ENCODE measurements at places on chromosomes 7 and 10.
A peak's percentile ranks its signal among the peaks of the same experiment; 100 is the strongest.

DNA sequence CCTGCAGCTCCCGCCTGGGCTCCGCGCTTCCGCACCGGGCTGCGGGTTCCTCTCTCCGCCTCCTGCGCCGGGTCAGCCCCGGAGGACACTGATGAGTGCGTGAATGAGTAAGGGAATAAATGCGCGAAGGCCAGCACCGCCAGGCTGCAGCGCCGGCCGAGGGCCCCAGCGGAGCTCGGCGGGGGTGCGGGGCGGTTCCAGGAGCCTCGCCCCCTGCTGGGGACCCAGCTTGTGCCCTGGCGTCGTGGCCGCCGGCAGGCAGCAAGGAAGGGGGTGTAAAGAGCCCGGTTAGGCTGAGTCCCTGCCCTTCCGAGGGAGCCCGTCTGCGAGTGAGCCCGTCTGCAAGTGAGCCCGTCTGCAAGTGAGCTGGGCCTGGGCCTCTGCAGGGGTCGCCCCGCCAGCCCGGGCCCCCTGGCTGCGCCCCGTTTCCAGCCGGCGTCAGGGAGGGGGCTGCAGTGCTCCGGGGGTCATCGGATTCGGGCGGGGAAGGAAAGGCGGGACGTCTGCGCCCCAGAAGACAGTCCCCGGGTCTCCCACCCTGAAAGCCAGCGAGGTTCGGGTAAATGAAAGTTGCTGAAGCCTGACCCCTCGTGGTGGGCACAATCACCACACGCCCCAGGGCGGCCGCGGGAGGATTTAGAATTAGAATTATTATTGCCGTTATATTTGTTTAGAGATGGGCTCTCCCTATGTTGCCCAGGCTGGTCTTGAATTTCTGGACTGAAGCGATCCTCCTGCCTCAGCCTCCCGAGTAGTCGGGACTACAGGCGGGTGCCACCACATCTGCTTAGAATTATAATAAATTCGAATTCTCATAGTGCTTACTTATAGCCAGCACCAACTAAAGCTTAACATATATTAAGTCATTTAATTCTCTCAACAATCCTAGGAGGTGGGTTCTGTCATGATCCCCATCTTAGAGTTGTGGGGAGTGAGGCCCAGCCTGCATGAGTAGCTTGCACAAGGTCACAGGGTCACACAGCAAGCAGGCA is 8.6 kb upstream of the CRYGN start:
- H3K27me3 ChIP-seq, result peaks cover 18% of the 10 kb centered on the region
- peak overlapping the region; percentile 66 for H3K4me3 ChIP-seq
- peak; percentile 80 for DNase-seq
- H3K4me1 ChIP-seq, result peaks cover 11% of the 10 kb centered on the region
- no peak overlapping the region for H3K27ac ChIP-seq
- no peaks in the 10 kb centered on the region for H3K36me3 ChIP-seq

GRCh38 chr7:83852136-83852535 is 203.2 kb upstream of the SEMA3E start:
- DNase-seq, result no peak
- H3K27ac ChIP-seq, result no peak overlapping the region
- H3K4me1 ChIP-seq, result no peaks in the 10 kb centered on the region
- no peak overlapping the region for H3K4me3 ChIP-seq
- no peaks in the 10 kb centered on the region for H3K27me3 ChIP-seq
- H3K36me3 ChIP-seq, result no peaks in the 10 kb centered on the region

GRCh38 chr10:68106656-68107055 is 2.6 kb upstream of the MYPN start:
- no peaks in the 10 kb centered on the region for H3K4me1 ChIP-seq
- H3K27me3 ChIP-seq, result no peaks in the 10 kb centered on the region
- no peak overlapping the region for H3K27ac ChIP-seq

DNA sequence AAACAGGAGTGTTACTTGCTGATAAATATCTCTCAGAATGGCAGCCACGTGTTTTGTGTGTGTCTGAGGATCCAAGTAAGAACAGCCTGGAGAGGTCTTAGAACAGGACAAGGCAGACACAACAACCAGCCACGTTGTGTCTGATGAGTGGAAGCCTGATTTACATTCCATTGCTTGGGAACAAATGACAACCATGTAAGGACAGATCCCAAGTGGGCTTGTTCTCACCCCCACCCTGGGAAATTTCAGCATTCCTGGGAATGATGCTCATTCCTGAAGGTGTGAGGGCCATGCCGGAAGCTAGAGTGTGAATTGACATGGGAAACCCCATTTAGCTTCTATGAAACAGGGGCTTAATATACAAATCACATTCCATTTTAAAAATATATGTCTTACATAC is 35.9 kb downstream of the IL6 start:
- H3K4me1 ChIP-seq, result no peaks in the 10 kb centered on the region
- no peak overlapping the region for H3K4me3 ChIP-seq
- DNase-seq, result no peak
- peaks cover 66% of the 10 kb centered on the region for H3K27me3 ChIP-seq
- no peak overlapping the region for H3K27ac ChIP-seq

GRCh38 chr7:132388688-132389087 is 187.6 kb downstream of the PLXNA4 start:
- peaks cover 25% of the 10 kb centered on the region for H3K27me3 ChIP-seq
- no peak overlapping the region for H3K4me3 ChIP-seq
- H3K27ac ChIP-seq, result no peak overlapping the region

DNA sequence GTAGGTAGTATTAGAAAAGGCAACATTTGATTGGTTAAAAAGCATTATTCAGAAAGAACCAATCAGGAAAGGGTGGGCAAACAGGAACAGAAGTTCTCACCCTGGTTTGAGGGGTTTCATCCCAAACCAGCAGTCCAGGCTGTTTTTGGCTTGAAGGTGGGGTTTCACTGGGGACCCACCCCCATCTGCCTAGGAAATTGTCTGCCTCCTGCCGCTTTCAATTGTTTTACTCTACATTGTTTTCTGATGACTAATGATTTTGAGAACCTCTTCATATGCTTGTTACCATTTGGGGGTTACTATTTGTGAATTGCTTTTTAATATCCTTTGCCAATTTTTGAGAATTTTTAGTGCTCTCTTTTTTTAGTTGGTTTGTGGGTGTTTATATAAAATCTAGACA is 3.3 kb upstream of the PCBD1 start:
- no peaks in the 10 kb centered on the region for H3K27me3 ChIP-seq
- H3K36me3 ChIP-seq, result no peaks in the 10 kb centered on the region
- H3K4me3 ChIP-seq, result no peak overlapping the region
- no peak overlapping the region for H3K27ac ChIP-seq
- no peak for DNase-seq
- H3K4me1 ChIP-seq, result peaks cover 15% of the 10 kb centered on the region

DNA sequence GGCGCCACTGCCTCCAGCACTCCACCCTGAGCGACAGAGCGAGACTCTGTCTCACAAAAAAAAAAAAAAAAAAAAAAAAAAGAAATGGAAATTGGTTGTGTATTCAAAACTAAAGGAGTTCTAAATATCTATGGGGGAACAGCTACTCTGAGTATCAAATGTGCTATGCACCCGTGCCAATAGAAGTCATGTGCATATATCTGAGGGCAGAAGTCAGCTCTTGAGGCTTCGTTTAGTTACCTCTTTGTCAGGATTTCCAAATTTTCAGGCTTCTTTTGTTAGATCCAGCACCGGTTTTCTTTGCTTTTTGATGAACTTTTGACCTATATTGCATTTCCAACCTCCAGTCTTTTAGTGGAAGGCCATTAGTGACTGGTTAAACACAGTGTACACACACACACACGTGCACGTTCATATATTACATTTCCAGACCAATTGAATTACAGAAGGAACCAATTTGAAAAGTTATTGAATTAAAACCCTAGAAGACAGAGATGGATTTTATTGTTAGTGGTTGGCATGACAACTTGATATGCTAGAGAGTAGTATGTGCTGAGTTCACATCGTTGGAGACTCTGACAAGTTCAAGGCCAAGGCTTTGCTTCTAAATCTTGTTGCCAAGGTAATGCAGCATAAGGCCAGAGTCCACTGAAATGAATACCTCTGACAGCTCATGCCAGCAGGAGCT is 33.1 kb upstream of the ADD3 start:
- H3K4me3 ChIP-seq, result no peak overlapping the region
- no peaks in the 10 kb centered on the region for H3K36me3 ChIP-seq
- no peak overlapping the region for H3K27ac ChIP-seq
- DNase-seq, result no peak
- peaks cover 2% of the 10 kb centered on the region for H3K27me3 ChIP-seq

- no peak for DNase-seq
- H3K36me3 ChIP-seq, result peaks cover 4% of the 10 kb centered on the region
- peaks cover 14% of the 10 kb centered on the region for H3K4me1 ChIP-seq
- H3K27me3 ChIP-seq, result no peaks in the 10 kb centered on the region
- no peak overlapping the region for H3K4me3 ChIP-seq
- no peak overlapping the region for H3K27ac ChIP-seq
Measured at GRCh38 chr7:151313857-151314256, 27.8 kb upstream of the NUB1 start.

- H3K36me3 ChIP-seq, result no peaks in the 10 kb centered on the region
- peaks cover 13% of the 10 kb centered on the region for H3K4me1 ChIP-seq
- H3K4me3 ChIP-seq, result no peak overlapping the region
- DNase-seq, result peak; percentile 14
- no peaks in the 10 kb centered on the region for H3K27me3 ChIP-seq
Measured at GRCh38 chr10:86938260-86938659, 19.2 kb downstream of the MMRN2 start.

- no peak for DNase-seq
- H3K4me3 ChIP-seq, result no peak overlapping the region
- H3K36me3 ChIP-seq, result peaks cover 17% of the 10 kb centered on the region
- H3K4me1 ChIP-seq, result peaks cover 3% of the 10 kb centered on the region
Measured at GRCh38 chr7:127948312-127948711, 82.9 kb downstream of the LRRC4 start.

DNA sequence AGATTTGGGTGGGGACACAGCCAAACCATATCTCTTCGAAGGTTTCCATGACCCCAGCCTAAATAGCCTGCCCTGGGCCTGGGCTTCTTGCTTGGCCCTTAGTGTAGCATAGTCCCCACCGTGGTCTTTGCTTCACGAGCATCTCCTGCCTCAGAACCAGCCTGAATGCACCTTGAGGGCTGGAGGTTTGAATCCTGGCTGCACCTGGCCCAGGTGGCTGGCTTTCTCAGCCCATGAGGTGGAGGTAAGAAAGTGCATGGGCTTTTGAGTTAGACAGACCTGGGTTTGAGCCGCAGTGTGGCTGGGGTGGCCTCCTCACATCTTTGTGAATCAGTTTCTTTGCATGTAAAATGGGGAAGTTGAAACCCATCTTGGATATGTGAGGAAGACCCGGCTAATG is 24.2 kb upstream of the PCBD1 start:
- no peak overlapping the region for H3K4me3 ChIP-seq
- no peaks in the 10 kb centered on the region for H3K27me3 ChIP-seq
- H3K27ac ChIP-seq, result no peak overlapping the region
- no peak for DNase-seq
- H3K36me3 ChIP-seq, result no peaks in the 10 kb centered on the region

DNA sequence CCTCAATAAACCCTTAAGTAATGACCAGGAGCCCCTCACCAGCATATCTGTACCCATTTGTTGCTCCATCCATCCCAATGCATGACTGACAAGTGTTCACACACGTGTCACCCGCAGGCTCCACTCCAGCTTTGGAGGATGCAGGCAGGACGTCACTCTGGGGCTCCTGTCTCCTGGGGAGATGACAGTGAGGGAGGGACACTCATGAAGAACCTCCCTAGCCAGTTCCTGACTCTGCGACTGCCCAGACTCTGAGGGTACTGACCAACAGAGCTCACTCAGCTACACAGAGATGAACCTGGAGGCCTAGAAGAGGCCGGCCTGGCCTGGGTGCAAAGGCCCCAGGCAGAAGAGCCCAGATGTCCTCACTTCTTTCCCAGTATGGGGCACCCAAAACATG is 135.1 kb upstream of the RET start:
- H3K27ac ChIP-seq, result no peak overlapping the region
- no peak overlapping the region for H3K4me3 ChIP-seq
- no peaks in the 10 kb centered on the region for H3K4me1 ChIP-seq

DNA sequence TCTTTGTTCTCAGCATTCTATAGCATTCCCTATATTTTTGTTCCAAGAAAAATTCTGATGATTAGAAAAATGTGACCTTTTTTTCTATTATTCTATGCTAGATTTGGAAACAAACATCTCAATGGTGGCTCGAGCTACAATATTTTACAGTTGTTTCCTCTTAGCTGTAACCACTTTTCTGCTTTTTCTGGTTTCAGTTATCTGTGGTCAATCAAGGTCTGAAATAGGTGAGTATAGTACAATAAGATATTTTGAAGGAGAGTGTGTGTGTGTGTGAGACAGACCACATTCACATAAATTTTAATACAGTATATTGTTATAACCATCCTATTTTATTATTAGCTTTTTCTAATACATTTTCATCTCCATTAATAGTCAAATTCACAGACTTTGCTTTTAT is 564.5 kb upstream of the GHITM start:
- no peak overlapping the region for H3K4me3 ChIP-seq
- H3K4me1 ChIP-seq, result no peaks in the 10 kb centered on the region
- H3K27ac ChIP-seq, result no peak overlapping the region
- H3K27me3 ChIP-seq, result no peaks in the 10 kb centered on the region
- H3K36me3 ChIP-seq, result no peaks in the 10 kb centered on the region

GRCh38 chr10:88116971-88117626 is 253.7 kb downstream of the PTEN start:
- no peaks in the 10 kb centered on the region for H3K27me3 ChIP-seq
- no peak overlapping the region for H3K27ac ChIP-seq
- no peaks in the 10 kb centered on the region for H3K36me3 ChIP-seq
- DNase-seq, result no peak
- peaks cover 12% of the 10 kb centered on the region for H3K4me1 ChIP-seq

GRCh38 chr10:43077421-43078171 is 727 bp downstream of the RET start:
- H3K27ac ChIP-seq, result no peak overlapping the region
- peaks cover 10% of the 10 kb centered on the region for H3K4me1 ChIP-seq
- DNase-seq, result no peak
- H3K36me3 ChIP-seq, result no peaks in the 10 kb centered on the region
- peaks cover 42% of the 10 kb centered on the region for H3K27me3 ChIP-seq

- H3K4me1 ChIP-seq, result no peaks in the 10 kb centered on the region
- no peak overlapping the region for H3K4me3 ChIP-seq
- no peak for DNase-seq
- H3K27me3 ChIP-seq, result no peaks in the 10 kb centered on the region
- H3K27ac ChIP-seq, result no peak overlapping the region
Measured at GRCh38 chr7:81415181-81415580, 354.7 kb downstream of the HGF start.

DNA sequence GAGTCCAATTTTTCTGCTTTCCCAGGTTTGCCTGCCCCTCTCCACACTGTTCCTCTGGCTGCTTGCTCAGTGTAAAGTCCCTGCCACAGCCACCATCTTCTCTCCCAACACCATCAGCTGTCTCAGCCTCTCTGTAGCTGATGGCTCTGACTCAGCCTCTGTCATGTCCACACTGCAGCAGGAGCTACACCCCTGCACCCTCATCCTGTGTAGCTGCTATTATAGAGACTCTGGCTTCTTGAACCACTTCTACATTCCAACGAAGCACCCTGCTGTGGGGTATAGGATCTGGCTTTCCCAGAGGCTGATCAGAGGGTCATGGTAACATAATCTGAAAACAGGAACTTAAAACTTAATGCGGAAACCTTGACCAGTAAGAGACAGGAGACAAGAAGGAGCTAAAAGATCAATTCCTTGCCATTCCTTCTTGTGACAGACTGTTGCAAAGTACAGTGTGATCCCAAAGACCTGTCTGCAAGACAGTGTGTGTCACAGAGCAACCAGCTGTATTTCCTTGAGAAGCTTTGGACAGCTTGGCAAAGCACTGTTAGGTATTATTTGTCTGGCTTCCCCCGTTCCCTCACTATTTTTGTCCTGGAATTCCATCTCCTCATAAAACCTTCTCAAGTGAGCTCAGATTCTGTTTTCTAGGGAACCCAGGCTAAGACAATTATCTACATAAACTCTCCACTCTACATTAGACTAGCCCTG is 42.3 kb downstream of the NRCAM start:
- H3K36me3 ChIP-seq, result no peaks in the 10 kb centered on the region
- DNase-seq, result no peak
- peaks cover 27% of the 10 kb centered on the region for H3K27me3 ChIP-seq

All from activated CD4-positive, alpha-beta memory T cell treated with anti-CD3 and anti-CD28 coated beads, Interleukin-2, amount 10 ng/mL, durations not matched to agents 7 days and 5 days (primary cell).